ENCODE measurements at places on chromosomes 4 and X.

- peak; percentile 38 for DNase-seq
Measured at GRCh38 chrX:30888526-30889146, 418 bp downstream of the TAB3 start.

GRCh38 chr4:83121246-83121645 lies 6.7 kb upstream of the PLAC8 start:
- no peak for DNase-seq

DNA sequence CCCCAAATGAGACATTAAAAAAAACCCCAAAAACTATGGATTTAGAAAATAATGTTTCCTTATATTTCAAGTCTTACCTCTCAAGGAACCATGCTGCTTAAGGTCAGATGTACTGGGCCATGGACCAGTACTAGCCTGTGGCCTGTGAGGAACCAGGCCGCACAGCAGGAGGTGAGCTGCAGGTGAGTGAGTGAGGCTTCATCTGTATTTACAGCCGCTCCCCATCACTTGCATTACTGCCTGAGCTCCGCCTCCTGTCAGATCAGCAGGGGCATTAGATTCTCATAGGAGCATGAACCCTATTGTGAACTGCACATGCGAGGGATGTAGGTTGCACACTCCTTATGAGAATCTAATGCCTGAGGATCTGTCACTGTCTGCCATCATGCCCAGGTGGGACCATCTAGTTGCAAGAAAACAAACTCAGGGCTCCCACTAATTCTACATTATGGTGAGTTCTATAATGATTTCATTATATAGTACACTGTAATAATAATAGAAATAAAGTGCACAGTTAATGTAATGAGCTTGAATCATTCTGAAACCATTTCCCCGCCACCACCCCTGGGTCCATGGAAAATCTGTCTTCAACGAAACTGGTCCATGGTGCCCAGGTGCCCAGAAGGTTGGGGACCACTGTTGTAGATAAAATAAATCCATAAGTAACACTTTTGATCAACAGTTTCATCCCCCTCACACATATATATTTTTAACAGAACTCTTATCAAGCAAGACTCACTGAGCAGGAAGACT lies 105.3 kb upstream of the CBR4 start:
- no peak for DNase-seq

DNA sequence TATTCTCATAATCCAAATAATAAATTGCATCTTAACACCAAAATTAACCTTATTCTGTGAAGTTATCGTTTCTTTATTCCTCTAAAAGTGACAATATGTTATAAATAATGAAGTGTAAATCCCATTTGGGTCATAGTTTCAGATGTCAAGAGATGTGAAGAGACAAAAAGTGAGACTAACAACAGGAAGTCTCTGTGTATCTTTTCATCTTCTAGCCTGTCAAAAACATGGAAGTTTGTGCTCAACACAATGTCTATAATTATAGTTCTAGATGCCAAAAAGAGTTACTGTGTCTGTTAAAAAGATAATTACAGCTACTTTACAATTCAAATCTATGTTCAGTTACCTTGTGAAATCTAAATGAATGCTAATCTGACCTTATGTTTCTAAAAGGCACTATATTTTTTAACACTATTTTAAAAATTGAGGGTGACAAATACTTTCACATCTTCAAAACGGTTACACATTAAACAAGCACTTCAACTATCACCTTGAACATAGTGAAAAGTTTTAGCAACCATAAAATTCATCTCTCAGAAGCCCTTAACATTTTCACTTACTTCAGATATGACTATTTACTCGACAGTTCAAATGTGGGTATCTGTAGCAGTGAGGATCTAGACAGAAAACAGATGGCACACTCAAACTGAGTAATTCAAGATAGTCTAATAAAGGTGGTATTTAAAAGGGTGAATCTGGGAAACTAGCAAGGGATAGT lies 509.8 kb downstream of the ARAP2 start:
- DNase-seq = no peak

DNA sequence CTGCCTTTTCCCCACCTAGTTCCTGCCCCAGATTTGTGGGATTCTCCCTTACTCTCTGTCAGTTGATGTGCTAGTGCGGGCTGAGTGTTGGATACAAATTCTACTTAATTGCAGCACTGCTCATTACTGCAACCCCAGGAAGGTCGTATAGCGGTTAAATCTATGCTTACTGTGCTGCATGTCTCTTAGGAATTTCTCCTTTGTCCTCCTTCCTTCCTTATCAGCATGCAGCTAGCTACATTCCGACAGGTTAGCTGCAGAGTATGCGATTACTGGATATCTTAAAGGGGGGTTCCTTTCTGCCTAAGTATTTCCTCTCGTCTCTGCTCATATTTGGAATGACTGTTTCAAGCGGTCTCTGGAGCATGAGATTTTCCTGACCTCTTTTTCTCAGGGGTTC lies 662.8 kb downstream of the TLL1 start:
- DNase-seq = no peak

DNA sequence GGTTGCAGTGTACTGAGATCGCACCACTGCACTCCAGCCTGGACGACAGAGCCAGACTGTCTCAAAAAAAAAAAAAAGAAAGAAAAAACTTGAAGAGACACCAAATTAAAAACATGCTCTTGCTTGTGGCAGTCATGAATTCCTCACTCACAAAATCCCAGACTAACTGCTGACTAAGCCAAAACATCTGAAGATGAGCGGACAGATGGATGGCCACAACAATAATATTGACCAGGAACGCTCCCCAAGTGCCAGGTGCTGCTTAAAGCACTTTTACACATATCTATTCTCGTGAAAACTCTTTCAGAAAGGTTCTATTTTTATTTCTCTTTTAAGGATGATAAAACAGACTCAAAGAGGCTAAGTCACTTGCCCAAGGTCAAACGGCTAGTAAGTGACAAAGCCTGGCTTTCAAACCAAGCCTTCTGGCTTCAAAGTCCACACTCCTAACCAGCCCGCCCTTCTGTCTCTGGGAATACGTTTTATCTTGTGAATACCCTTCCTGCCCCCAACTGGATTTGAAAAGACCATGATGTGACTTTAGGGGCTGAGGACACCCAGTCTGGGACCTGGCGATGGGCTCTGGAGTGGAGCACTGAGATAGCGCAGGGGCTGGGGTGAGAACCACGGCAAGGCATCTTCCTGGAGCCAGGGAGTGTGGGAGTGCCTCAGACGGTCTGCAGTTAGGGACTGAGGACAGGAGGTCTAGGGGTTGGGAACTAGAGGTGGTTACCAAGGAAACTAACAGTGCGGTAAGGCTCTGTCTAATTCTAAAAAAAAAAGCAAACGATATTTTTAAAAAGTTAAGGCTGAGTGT lies 9.5 kb upstream of the CXCR3 start:
- no peak for DNase-seq

GRCh38 chr4:85672116-85672515 lies 197.2 kb downstream of the ARHGAP24 start:
- no peak for DNase-seq

GRCh38 chr4:51825341-51825740 lies 17.6 kb upstream of the DCUN1D4 start:
- DNase-seq = no peak

DNA sequence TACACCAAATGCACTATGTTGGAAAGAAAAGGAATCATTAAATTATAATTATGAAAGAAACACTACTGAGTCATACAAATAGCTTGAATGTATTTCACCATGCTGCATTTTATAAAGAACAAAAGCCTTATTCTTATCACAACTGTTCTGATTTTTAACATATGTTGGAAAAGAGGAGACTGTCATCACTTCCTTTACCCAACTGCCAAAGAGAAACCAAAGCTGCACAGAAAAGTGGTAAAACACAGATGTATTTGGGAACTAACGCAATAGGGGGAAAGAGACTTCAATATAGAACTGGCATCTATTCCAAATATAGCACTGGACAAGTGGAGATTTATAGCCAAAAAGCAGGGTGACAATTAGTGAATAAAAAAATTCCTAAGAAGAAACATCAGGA lies 181.0 kb downstream of the SPANXN3 start:
- no peak for DNase-seq

DNA sequence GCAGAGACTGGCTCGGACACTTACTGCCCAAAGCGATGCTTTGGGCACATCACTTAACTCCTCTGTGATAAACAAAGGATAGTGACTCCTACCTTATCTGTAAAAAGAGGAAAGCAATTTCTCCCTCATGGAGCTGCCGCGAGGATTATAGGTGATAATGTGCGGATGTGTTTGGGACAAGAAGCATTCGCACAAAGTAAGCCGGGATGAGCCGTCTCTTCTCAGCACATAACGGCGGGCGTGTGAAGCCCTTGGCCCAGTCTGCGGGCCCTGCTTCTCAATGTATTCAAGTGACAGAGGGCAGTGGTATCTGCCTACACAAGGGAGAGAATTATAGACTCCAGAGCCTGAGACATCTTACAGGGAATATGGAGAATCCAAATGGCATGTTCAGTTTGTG lies 550.3 kb upstream of the CPEB2 start:
- no peak for DNase-seq

GRCh38 chr4:188596021-188596420 lies 456.8 kb downstream of the TRIML1 start:
- no peak for DNase-seq
